H54 (cell line): ENCODE measurements at places on chromosomes 5 and 9.

GRCh38 chr9:4062966-4063365 lies 236.9 kb downstream of the GLIS3 start:
- no peak for DNase-seq

GRCh38 chr5:113950186-113950585 lies 411.7 kb upstream of the KCNN2 start:
- no peak for DNase-seq

- peak; percentile 18 for DNase-seq
These were observed 8.9 kb upstream of the FBXO38 start for GRCh38 chr5:148374690-148375360.

DNA sequence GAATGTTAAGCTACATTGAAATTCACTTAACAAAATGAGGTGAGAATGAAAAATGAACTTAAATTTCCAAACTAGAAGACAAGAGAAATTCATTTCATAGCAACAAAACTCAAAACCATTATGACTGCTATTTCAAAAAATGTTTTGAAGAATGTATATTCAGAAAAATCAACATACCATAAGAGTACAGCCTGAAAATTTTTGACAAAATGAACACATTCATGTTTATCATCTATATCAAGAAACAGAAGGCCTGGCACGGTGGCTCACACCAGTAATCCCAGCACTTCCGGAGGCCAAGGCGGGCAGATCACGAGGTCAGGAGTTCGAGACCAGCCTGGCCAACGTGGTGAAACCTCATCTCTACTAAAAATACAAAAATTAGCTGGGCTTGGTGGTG lies 4.2 kb upstream of the IL6ST start:
- DNase-seq, result no peak

- DNase-seq, result no peak
These were observed 32.4 kb downstream of the RAB24 start for GRCh38 chr5:177271113-177271512.

DNA sequence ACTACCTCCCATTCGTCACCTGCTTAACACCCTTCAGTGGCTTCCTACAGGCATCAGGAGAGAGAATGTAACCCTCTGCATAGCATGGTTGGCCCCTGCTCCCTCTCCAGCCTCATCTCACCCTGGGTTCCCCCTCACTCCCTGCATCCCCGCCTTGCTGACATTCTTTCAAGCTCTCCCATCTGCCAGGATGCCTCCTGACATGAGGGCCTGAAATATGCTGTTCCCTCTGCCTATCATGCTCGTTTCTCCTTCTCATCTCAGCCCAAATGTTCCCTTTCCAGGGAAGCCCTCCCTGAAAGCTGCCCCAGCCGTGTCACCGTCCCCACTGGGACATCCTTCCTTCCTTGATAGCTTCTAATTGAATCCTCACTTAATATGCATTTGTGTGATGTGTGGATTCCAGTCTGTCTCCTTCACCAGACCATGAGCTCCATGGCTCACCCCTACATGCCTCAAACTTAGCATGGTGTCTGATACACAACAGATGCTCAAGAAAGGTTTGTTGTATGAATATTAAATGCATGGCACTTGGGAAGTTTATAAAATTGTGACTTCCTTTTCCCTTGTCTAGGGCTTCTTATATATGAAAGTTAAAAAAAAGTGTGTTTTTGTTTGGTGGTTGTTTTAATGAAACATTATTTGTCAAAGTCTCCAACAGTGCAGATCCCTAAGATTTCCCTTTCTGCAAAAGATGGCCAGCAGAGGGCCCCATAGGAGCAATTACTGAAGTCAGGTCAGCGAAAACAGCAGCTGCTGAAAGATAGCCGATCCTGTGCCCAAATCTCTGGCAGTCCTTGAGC lies 7.3 kb upstream of the C5orf58 start:
- DNase-seq, result peak; percentile 47

GRCh38 chr9:104091708-104092107 lies 2.4 kb upstream of the SMC2 start:
- DNase-seq, result no peak

GRCh38 chr5:141948812-141949211 lies 9.2 kb downstream of the PCDH12 start:
- DNase-seq, result no peak

DNA sequence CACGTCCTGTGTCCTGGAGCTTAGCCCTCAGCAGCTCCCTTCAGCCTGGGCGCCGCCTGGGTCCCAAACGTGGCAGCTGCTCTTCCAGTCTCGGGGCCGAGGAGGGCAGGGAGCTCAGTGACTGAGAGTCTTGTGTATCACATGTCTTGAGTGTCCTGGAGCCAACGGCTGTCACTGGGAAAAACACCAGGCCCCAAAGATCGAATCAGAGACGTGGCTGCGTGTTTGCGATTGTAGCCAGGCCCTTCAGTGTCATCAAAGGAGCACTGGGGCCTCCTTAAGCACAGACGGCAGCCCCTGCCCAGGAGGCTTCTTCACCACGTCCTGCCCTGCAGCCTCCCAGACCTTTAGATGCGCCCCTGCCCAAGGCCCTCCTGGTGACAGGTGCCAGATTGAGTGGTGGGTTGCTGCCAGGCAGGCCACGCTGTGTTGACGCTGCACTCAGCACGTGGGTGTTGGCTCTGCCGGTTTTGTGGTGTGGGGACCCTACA lies 5.7 kb upstream of the EXOC3 start:
- DNase-seq, result no peak

GRCh38 chr9:111566234-111566633 lies 33.2 kb downstream of the PTGR1 start:
- DNase-seq, result no peak

GRCh38 chr9:121596515-121596914 lies 54.9 kb upstream of the DAB2IP start:
- DNase-seq, result no peak

DNA sequence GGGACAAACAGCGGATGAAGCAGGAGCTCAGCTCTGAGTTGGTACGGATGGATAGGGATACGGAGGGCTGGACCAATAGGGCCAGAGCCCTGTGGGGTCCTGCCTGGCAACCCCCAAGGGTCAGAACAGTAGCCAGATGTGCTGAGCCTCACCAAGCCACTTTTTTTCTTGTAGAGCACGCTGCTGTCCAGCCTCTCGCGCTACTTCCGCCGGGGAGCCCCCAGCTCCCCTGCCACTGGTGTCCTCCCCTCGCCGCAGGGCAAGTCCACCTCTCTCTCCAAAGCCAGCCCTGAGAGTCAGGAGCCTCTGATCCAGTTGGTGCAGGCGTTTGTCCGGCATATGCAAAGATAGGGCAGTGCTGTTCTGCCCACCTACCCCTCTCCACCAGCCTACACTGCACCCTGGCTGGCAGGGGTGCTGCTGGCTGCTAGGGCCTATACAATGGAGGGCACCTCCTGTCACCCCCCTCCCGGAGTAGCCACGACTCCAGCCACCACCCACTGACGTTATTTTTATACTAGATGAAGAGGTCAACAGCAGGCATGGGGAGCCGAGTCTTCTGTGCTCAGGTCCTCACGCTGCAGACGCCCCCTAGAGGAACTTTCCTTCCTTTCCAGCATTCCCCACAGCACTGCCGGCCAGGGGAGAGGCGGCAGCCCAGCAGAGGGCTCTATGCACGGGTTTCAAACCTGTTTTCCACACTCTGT lies 21.6 kb downstream of the SH3GLB2 start:
- peak; percentile 92 for DNase-seq

DNA sequence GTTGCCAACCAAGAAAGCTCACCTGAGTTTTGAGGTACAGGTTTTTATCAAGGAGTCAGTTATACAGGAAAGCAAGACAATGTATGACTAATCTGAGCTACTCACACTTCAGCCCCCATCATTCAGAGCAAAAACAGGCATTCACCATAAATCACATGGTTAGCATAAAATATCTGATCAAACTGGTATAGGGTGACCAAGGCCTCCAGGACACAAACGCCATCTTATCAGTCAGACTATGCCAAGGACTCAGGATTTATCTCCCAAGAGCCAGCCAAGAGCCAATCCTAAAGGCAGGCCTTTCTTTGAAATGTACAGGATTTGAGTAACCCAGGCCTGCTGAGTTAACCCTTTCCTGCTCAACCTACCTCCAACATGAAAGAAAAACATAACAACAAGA lies 313.0 kb upstream of the NREP start:
- DNase-seq, result no peak

GRCh38 chr5:79876456-79876855 lies 114.6 kb downstream of the MTX3 start:
- no peak for DNase-seq

- no peak for DNase-seq
These were observed 39.2 kb downstream of the HK3 start for GRCh38 chr5:176859916-176860315.

- DNase-seq, result no peak
These were observed 207.2 kb downstream of the NFIB start for GRCh38 chr9:14106699-14107098.

DNA sequence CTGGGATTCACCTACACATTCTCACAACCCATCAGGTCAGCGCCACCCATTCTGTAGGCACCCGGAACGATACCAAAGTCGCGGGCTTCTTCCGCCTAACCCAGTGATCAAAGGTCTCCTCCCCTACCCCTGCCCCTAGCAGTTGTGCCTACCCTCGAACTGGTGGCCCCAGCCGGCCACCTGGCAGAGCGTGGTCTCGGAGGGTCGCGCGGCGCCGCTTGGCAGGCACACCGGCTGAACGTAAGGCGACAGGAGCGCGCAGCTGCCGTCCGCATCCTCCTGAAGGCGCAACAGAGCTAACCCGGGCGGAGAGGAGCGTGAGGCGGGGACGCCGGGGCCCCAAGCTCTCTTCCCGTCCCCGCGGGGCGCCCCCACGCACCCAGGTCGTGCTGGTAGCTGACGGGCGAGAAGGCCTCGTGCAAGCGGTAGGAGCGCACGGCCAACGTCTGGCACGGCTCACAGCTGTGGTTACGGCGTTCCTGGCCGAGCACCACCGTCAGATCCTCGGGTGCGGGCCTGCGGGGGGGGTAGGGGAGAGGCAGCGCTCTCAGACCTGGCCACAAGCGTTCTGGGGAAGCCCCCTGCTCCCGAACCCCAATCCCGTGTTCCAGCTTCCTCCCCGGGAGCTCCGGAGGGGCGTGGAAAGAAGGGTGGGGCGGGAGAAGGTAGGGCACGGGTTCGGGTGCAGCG lies 2.8 kb upstream of the PFN3 start:
- no peak for DNase-seq

DNA sequence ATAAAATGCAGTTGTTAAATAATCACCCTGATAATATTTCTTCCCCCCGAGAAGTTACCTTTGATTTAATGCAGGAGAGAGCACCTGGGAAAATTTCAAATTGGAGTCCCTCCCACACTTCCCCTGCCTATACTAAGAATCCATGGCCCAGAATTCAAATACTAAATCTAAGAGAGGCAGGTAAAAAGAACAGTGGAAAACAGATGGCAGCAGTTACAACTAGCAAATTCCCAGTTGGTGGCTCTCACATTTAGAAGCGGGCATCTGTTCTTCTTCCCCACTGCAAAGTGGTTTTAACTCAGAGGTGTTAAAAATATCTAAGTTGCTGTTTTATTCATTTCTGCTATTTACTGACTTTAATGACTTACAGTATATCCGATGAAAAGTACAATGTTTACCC lies 210.4 kb upstream of the ELAVL2 start:
- DNase-seq, result no peak
